Activated T-helper 2 cell treated with anti-CD3 and anti-CD28 coated beads, Interferon-gamma antibody, Interleukin-2, Interleukin-4, amounts not matched to agents 10 μg/mL and 5 μg/mL and 100 μg/mL, durations not matched to agents 14 hours and 24 hours and 36 hours (primary cell): ENCODE measurements at places on chromosomes 4 and X. TPM values are rescaled to one million over a fixed set of nuclear protein-coding genes. Genes with fewer than 3 reads are reported as not detected.

DNA sequence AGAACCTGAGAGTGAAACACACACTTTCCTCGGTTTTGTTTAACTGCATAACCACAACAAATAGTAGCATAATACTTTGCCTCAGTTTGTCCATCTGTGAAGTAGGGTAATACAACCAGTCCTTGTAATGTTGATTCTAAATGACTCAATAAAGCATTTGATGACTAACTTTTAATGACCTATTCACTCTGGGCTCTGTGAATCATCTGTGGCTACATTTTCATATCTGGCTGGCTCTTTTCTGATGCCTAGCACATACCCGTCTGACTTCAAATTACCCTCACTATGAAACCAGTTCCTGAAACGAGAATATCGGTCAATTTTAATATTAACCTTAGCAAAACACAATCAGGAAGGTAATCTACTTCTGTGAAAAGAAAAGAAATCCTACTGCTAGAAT, 151.0 kb downstream of the SH2D1A start:
- H3K4me3 ChIP-seq, result no peak overlapping the region
- H3K27ac ChIP-seq, result no peak overlapping the region
- H3K4me1 ChIP-seq, result peaks cover 13% of the 10 kb centered on the region
- no peaks in the 10 kb centered on the region for H3K36me3 ChIP-seq

- DNase-seq, result no peak
- no peaks in the 10 kb centered on the region for H3K4me1 ChIP-seq
- H3K27ac ChIP-seq, result no peak overlapping the region
Measured at GRCh38 chr4:85952972-85953650, 406.7 kb downstream of the MAPK10 start.

- H3K4me3 ChIP-seq, result no peak overlapping the region
- no peak for DNase-seq
- H3K4me1 ChIP-seq, result no peaks in the 10 kb centered on the region
- H3K27ac ChIP-seq, result no peak overlapping the region
- H3K27me3 ChIP-seq, result no peaks in the 10 kb centered on the region
- no peaks in the 10 kb centered on the region for H3K36me3 ChIP-seq
Measured at GRCh38 chr4:173736840-173737239, 206.8 kb upstream of the HAND2 start.

GRCh38 chr4:79042079-79042674, 102.9 kb upstream of the PAQR3 start:
- no peak overlapping the region for H3K4me3 ChIP-seq
- no peaks in the 10 kb centered on the region for H3K36me3 ChIP-seq
- H3K4me1 ChIP-seq, result no peaks in the 10 kb centered on the region
- no peaks in the 10 kb centered on the region for H3K27me3 ChIP-seq
- no peak overlapping the region for H3K27ac ChIP-seq

TKTL2 gene
- total RNA-seq, result not detected in 2 replicates
